ENCODE measurements at places on chromosomes 13 and 19. TPM values are rescaled to one million over a fixed set of nuclear protein-coding genes. Genes with fewer than 3 reads are reported as not detected.

The LIG4 gene
- total RNA-seq: 8.6 TPM

The SIPA1L3 gene
- total RNA-seq: 15.2 TPM

The DUXA gene
- total RNA-seq: not detected

The CEACAM3 gene
- not detected for total RNA-seq

The OVOL3 gene
- total RNA-seq: not detected

The MATK gene
- total RNA-seq: 32.3 TPM

The PNMA8B gene
- not detected for total RNA-seq

The ALOX5AP gene
- total RNA-seq: 33.4 TPM

The TMEM150B gene
- total RNA-seq: 0.69 TPM

The TARM1 gene
- not detected for total RNA-seq

The ZNF616 gene
- total RNA-seq: 7.1 TPM

The URAD gene
- total RNA-seq: not detected

The MUC16 gene
- total RNA-seq: not detected

The APOC4 gene
- not detected for total RNA-seq

The ZSCAN5B gene
- not detected for total RNA-seq

The HOMER3 gene
- 1.4 TPM for total RNA-seq

The ZNF285 gene
- not detected for total RNA-seq
